ENCODE measurements at places on chromosomes 4 and X. TPM values are rescaled to one million over a fixed set of nuclear protein-coding genes. Genes with fewer than 3 reads are reported as not detected.

The RTL3 gene
- total RNA-seq, result not detected

The RHOH gene
- total RNA-seq, result 0.57 TPM

The VCX gene
- not detected for total RNA-seq

The SERPINA7 gene
- not detected for total RNA-seq

The ANKRD50 gene
- total RNA-seq, result 4.7 TPM

The CXorf49 gene
- not detected for total RNA-seq

The SLC9B1 gene
- total RNA-seq, result not detected

The CLGN gene
- 5.0 TPM for total RNA-seq

The DRD5 gene
- not detected for total RNA-seq

The CABS1 gene
- total RNA-seq, result not detected

The CDKL2 gene
- 0.99 TPM for total RNA-seq

The KLF8 gene
- total RNA-seq, result not detected

The PPARGC1A gene
- 0.05 TPM for total RNA-seq

The XAGE1A gene
- 33.2 TPM for total RNA-seq

The GNRHR gene
- not detected for total RNA-seq

The ODAPH gene
- total RNA-seq, result 0.15 TPM

The HTT-AS gene
- total RNA-seq, result not detected

The ARHGAP6 gene
- 0.03 TPM for total RNA-seq

The MAGEA4 gene
- total RNA-seq, result not detected

The MAGEA1 gene
- total RNA-seq, result 0.16 TPM

The MTNR1A gene
- total RNA-seq, result 0.50 TPM

The USP26 gene
- total RNA-seq, result not detected

The TKTL2 gene
- not detected for total RNA-seq

The TEX11 gene
- not detected for total RNA-seq

The CPZ gene
- total RNA-seq, result 0.44 TPM

The LONRF3 gene
- 3.3 TPM for total RNA-seq

The FATE1 gene
- total RNA-seq, result not detected

The FAM47A gene
- not detected for total RNA-seq

The FRG2 gene
- not detected for total RNA-seq

The ZFP92 gene
- total RNA-seq, result 0.73 TPM

The PRDM8 gene
- 0.33 TPM for total RNA-seq

The VCX3B gene
- total RNA-seq, result not detected

The PCDH11X gene
- total RNA-seq, result not detected

The FAT4 gene
- total RNA-seq, result 1.1 TPM

The ADH7 gene
- not detected for total RNA-seq

The CENPVL2 gene
- not detected for total RNA-seq

The TEX28 gene
- not detected for total RNA-seq

The BEX5 gene
- total RNA-seq, result not detected
